NB4 (cell line): ENCODE measurements at places on chromosomes 6 and 20.

DNA sequence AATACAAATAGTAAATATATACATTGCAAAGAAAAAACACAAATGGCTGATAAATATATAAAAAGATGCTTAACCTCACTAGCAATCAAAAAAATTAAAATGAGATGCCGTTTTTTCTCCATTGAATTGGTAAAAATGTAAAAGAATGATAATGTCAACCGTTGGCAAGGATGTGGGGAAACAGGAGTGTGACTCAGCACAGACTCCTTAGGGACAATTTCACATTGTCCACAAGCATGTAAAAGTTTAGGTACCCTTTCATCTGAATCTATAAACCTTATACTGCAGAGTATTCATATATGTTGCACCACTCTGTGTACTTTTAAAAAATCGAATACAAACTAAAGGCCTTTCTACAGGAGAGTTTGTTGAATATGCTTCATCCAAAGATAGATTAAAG, 143.1 kb upstream of the RREB1 start:
- DNase-seq: peak; percentile 82

DNA sequence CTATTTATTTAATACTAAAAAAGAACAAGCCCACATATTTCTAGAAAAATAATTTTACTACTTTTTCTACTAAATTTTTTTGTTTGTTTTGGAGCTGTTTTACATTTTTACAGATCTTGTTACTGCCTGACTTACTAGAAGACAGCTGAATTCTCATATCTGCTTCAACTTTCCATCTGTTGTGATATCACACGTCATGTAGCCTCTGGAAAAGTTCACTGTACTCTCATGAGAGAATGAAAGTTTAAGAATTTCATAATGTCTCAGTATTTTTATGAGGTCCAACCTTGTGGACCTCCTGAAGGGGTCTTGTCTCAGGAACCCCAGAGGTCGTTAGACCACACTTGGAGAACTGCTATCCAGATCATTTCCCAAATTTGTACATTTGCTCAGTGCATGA, 81.7 kb upstream of the MTHFD1L start:
- no peak for DNase-seq

- DNase-seq: peak; percentile 23
Measured at GRCh38 chr20:8756410-8756809, 312.5 kb upstream of the PLCB4 start.

DNA sequence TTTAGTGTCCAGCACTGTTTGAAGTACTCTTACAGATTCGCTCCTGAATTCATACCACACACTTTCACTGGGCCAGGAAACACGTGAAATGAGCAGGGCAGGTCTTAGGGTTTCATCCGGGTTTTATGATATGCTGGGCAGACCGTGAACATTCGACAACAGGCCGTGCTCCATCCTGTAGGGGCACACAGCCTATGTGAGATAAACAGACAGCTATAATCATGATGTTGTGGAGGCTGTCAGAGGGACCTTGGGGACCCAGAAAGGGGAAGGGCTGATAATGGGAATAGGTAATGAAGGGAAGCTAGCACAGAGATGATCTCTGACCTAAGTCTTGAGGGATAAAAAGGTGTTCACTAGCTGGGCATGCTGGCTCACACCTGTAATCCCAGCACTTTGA, 110.4 kb downstream of the RIN2 start:
- DNase-seq: peak; percentile 88

GRCh38 chr6:40210628-40211056, 276.4 kb upstream of the MOCS1 start:
- no peak for DNase-seq

GRCh38 chr6:3594201-3594600, 137.4 kb upstream of the SLC22A23 start:
- peak; percentile 26 for DNase-seq

DNA sequence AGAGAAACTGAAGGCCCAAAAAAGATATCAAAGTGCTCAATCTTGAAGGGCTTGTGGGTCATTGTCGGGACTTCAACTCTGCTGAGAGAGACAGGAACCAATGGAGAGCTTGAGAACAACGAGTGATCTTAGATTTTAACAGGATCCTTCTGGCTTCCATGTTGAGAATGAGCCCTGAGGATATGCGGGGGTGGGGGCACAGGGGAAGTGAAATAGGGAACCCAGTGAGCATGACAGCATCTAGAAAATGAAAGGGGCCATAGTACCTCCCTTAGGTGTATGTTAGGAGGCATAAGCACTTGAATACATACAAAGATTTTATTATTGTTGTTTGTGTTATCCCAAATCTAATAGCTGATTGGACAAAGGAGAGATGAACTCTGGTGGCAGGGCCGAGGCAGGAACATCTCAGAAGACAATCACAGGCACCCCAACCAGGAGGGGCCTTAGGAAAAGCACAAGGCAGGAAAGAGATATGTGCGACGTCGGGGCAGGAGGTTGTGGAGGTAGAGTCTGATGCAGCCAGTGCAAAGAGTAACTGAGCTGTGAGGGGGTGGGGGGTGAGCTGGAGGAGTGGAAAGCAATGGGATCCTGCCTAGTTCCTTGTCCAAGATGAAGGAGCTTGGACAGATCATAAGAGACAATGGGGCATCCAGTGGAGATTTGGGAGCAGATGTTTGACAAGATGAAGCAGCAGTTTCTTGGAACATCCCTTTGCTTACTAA, 10.4 kb downstream of the TGM6 start:
- DNase-seq: peak; percentile 32

DNA sequence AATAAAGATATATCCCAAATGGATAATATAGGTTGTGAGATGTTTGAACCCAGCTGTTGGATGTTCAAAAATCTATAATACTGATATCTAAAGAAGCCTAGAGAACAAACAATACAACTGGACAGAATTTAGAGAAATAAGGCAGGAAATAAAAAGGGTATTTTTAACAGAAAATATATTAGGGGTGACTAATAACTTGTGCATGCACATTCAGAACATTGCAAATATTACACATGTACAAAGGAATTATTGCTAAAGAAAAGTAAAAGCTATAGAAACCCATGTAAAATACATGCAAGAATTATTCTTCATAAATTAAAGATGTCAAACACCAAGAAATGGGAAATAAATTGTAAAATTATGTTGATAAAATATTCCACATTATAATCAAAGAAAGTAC, 32.7 kb upstream of the HCRTR2 start:
- no peak for DNase-seq

- DNase-seq: no peak
Measured at GRCh38 chr6:1624058-1624850, 14.5 kb downstream of the FOXC1 start.
